ENCODE measurements at places on chromosomes 2 and 18.

- DNase-seq, result no peak
These were observed 64.0 kb upstream of the PMAIP1 start for GRCh38 chr18:59835605-59836379.

GRCh38 chr2:164981217-164981990 is 26.1 kb upstream of the SLC38A11 start:
- peak; percentile 4 for DNase-seq

DNA sequence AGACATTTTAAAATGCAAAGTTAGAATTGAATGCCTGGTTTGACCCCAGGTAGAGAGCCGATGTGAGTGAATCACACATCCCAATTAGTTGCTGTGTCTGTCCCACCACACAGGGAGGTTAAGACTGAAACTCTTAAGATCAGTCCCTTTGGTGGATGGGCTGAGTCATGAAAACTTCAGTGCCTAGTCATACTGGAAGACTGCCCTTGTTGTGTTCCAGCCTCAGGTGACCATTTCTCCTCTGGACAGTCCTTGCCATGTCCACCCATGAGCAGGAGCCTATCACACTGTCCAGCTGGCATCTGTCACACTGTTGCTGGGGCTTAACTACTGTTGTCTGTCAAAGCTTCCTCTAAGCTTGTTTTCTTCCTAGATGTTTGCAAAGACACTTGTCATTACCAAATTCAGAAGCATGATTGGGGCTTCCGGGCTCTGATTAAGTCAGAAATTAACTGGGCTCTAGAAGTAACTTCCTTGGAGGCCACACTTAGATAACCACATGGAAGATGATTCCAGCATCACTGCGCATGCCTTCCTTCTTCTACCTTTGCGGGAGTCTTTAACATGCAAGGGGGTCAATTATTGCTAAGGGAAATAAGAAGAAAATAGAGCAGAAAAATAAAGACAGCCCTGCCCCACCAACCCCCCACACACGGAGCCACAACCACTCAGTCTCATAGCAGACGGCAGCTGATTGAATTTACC is 21.3 kb downstream of the CYRIA start:
- DNase-seq, result no peak

- no peak for DNase-seq
These were observed 32.1 kb downstream of the CRACDL start for GRCh38 chr2:98903767-98904485.

DNA sequence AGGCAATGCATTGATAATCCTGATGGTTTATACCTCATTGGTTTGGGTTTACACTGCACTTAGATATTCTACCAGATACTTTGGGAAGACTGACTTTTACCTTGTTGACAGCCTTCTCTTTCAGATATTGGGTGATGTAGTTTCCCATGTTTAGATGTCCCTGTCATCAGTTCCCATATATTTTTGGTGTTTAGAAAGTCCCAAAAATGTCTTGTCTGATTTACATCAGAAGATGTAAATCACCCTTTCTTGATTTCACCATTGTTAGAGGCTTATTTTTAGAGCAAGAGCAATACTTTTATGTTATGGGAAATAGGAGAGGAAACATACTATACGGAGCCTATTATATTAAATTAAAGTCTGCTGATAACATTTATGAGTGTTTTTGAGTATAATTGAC is 14.4 kb upstream of the CCDC102B start:
- no peak for DNase-seq

DNA sequence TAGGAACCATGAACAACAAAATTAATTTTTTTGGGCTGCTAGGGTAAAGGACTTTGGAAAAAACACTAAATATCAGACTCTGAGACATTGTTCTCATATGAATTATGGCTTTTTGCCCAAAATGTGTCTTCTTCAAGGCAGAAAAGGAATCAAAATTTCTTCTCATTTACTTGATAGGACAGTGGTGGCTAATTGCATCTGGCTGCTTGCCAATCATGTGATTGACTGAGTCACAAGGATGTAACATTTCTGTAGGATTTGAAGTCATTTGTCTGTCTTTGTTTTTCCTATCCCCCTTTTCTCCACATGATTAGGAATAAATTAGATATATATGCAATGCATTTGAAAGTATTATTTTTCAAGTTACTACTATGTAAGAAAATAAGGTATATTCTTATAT is 130.2 kb downstream of the SLC4A10 start:
- DNase-seq, result no peak

DNA sequence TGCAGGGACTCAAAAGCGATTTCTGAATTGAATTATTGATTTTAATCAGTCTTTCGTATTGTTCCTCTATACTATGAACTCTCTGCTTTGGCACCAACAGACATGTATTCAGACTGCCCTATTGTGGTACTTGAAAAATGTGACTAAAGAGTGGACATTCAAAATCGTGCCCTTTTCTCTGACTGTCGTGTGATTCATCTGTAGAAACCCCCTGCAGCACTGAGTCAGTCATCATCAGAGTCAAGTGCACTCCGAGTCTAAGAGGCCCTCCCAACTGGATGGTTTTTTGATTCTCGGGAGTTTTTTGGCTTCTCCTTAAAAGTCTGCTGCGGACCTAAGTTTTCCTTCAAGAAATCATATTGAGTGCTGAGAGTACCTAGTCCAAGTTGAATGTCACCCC is 96.4 kb upstream of the FOSL2 start:
- DNase-seq, result no peak

GRCh38 chr2:12727065-12727464 is 10.3 kb downstream of the TRIB2 start:
- no peak for DNase-seq

- peak; percentile 48 for DNase-seq
These were observed 585 bp downstream of the ABCA12 start for GRCh38 chr2:215137741-215138340.

GRCh38 chr2:39216346-39217191 is 27.2 kb downstream of the CDKL4 start:
- DNase-seq, result no peak

- DNase-seq, result peak; percentile 37
These were observed 70.1 kb upstream of the STPG4 start for GRCh38 chr2:47225061-47225783.

DNA sequence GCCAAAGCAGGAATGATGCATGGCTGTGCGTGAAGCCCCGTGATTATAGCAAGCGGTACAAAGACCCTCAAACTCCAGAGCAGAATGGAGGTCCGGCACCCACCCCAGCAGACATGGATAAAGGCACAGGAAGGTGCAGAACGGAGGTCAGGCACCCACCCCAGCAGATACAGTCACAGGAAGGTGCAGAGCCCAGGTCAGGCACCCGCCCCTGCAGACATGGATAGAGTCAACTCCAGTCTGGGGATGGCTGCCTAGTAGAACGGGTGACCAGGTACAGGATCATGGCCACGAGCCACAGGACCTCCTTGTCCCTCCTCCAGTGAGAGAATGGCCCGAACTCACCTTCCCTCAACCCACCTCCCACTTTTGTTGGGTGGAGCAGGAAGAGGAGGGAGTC is 318.3 kb upstream of the SALL3 start:
- DNase-seq, result no peak

DNA sequence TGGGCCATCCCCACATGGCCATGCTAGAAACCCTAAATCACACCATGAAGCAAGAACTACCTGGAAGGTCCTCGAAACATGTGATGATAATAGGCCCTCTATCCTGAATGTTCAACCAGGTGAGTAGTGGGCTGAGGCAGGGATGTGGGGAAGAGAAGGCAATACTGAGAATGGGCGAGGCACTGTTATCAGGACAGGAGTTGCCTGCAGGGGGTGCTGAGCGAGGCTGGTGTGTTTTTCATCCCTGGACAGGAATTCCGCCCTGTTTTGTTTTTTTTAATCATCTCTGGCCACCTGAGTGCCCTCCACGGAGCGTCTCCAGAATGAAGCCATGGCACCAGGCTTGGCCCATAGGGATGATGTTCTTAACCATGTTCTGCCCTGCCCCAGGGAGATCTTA is 103.0 kb upstream of the SOX11 start:
- DNase-seq, result no peak

DNA sequence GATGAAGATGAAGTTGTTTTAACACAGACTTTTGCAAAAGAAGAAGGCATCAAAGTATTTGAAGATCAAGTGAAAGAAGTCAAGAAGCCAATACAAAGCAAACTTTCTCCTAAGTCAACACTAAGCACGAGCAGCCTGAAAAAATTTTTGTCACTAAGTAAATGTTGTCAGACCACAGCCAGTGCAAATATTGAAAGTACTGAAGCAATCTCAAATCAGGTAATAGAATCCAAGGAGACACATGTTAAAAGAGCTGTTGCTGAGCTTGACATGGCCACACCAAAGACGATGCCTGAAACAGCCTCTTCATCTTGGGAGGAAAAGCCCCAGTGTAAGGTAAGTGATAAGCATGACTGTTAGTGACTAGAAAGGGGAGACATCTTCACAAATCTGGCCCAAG is 75.1 kb downstream of the FSIP2 start:
- DNase-seq, result no peak

DNA sequence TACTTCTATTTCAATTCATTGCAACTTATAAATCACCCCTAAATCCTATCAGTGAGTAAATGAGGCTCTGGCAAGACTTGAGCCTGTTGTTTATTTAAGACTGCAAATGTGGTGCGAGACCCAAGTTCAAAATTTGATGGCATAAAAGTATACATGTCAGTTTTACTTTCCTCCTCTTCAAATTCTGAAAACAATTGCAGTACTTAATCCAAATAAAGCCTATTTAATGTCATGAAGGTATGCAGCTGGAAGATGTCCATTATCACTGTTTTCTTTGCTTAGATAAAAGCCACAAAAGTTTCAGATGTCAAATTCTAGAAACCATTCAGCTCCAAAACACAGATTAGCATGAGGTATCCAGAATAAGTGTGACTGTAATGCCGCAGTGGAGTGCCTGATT is 3.3 kb downstream of the APCDD1 start:
- no peak for DNase-seq

GRCh38 chr2:218444692-218445357 is 25.9 kb downstream of the VIL1 start:
- DNase-seq, result no peak

GRCh38 chr18:66077066-66077465 is 326.3 kb downstream of the CDH7 start:
- no peak for DNase-seq

GRCh38 chr18:22827216-22827615 is 105.9 kb upstream of the RBBP8 start:
- no peak for DNase-seq

GRCh38 chr2:102436323-102436722 is 13.4 kb downstream of the IL18RAP start:
- no peak for DNase-seq

DNA sequence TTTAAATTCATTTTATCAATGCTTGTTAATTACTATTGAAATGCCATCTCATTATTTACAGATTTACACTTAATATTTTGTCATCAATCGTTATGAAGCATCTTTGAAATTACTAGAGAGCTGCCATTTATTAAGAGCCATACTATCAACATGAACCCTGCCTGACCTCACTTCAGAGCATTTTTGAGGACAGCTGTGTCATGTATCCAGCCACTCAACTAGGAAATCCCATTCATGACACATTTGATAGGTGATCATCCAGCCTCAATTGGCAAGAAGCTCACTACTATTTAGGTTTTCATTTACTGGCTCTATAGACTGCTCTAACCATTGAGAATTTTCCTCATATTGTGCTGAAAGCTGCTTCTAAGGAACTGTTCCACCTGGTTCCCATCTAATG is 40.6 kb upstream of the TLK1 start:
- DNase-seq, result no peak
